Ovary (tissue), 10 donors: ENCODE measurements at places on chromosomes 1 and 21.

GRCh38 chr1:64948905-64949833 is 17.2 kb downstream of the JAK1 start:
- no peak for DNase-seq

- DNase-seq = no peak
Measured at GRCh38 chr1:8031176-8031785, 5.2 kb upstream of the ERRFI1 start.

- no peak for DNase-seq
Measured at GRCh38 chr1:82125866-82126265, 325.1 kb downstream of the ADGRL2 start.

DNA sequence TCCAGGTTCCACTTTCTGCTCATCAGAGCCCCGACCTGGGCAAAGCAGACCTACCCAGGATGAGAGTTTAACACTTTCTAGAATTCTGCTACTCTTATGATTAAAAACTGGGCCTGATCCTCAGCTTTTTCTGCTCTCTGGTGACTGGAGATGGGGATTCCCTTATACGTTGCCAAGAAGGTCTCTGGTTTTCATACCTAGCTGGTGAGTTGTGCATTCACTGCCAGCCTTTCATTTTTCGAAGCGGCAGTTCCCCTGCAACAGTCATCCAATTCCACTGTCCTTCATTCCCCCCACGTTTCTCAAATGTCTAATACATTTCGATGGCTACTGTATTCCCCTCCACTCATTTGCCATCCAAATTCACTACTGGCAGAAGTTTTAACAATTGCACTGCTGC is 135.3 kb downstream of the ADSS2 start:
- DNase-seq = no peak

- DNase-seq = no peak
Measured at GRCh38 chr1:21294266-21294989, 4.2 kb upstream of the ECE1 start.

DNA sequence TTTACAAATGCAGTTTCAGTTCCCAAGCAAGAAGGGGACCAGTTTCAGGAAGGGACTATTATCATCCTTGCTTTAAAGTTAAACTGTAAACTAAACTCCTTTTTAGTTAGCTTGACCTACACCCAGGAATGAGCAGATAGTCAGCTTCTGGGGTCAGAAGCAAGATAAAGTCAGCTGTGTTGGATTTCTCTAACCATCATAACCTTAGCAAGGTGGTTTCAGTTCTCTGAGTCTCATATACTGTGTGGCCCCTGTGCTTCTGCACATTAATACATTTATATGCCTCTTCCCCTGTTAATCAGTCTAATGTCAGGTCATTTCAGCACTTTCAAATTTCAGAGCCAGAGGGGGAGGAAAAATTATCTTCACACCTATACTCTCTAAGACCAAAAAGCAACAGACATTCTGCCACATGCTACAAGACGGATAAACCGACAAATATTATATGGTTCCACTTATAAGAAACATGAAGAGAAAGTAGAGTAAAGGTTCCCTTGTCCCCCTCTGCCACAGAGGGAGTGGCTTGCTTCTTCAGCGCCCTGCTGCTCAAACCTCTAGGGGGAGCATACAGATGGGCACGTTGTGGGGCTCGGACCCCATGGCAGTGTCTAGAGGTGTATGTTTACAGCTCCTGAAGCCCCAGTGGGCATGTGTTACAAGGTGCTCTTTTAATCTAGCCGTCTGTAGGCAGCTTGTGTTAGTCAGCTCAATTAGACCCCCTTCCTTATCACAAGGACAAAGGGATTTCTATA is 89.1 kb downstream of the SMYD3 start:
- DNase-seq = no peak

DNA sequence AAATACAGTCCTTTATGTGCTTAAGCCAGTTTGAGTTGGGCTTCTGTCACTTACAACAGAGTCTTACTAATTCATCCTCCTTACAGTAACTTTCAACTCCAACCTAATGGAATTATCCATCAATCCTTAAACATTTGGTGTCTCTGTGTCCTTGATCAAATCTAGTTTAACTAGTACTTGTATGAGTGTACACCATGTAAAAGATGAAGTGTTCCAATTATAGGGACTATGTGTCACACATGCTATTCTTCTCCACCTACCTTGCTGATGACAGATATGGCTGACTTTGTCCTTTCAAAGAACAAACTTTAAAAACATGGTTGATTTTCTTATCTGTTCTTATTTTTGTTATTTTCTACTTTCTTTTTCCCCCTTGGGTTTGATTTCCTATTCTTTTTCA is 60.4 kb upstream of the NBPF3 start:
- DNase-seq = no peak

DNA sequence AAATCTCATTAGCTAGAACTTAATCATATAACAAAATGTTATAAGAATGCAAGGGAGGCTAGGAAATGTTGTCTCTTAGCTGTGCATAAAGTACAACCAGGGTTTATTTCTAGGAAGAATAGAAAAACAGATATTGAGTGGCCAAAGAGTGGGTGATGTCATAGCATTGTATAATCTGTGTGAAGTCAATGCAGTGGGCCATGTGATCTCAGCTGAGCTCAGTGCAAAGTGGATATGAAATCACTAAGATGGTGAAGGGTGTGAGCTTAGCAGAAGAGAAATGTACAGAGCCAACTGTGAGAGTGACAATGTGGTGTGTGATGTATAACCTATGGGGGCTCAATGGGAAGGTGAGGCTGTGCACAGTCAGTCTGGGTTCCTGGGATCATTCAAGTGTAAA is 29.7 kb upstream of the DUSP23 start:
- DNase-seq = no peak

DNA sequence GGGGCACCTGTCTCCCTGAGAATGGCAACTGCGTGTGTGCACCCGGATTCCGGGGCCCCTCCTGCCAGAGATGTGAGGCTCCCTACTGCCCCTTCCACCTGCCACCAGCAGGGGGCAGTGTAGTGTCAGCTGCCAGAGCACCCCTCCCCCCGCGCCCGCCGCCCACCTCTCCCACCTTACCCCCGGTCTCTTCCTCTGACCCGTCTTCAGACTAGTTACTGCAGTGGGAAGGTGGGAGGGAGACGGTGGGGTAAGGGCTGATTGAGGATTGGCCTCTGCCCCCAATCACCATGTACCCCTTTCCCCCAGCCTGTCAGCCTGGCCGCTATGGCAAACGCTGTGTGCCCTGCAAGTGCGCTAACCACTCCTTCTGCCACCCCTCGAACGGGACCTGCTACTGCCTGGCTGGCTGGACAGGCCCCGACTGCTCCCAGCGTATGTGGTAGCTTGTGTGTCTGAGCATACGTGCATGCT is 10.1 kb upstream of the LRRC71 start:
- DNase-seq = no peak

DNA sequence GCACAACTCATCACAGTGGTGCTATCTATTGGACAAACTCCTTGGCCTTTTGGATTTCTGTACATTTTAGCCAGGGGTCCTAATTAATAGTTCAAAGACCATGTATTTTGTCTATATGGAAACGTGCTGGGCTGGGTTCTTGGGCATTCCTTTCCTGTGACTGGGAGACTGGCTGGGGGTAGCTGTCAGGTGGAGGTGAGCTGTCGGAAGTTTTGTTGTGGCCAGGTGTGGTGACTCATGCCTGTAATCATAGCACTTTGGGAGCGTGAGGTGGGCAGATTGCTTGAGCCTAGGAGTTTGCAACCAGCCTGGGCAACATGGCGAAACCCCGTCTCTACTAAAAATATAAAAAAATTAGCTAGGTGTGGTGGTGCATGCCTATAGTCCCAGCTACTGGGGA is 392.4 kb downstream of the RPS6KC1 start:
- DNase-seq = no peak

DNA sequence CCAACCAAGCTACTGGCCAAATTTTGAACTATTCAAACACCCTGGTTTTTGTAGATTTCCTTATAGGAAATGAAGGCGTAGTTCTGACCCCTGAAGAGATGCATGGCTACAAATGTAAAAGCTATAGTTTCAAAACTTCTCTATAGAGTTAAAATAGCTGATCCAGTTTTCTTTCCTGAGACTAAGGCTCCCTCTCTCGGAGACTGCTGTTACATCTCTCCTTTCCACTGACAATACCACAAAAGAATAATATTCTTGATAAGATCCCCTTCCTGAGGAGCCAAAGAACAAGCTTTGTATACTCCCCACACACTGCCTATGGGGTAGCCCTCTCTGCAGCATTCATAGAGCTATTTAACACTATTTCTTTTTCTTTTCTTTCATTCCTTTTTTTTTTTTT is 6.7 kb upstream of the CFAP126 start:
- no peak for DNase-seq
